NCI-H2029 (cell line): ENCODE measurements at places on chromosomes 12 and 14.

GRCh38 chr12:91331371-91331770, 148.8 kb upstream of the DCN start:
- no peak for DNase-seq

- DNase-seq: peak; percentile 7
These were observed 242.0 kb upstream of the MDGA2 start for GRCh38 chr14:47917344-47917954.

DNA sequence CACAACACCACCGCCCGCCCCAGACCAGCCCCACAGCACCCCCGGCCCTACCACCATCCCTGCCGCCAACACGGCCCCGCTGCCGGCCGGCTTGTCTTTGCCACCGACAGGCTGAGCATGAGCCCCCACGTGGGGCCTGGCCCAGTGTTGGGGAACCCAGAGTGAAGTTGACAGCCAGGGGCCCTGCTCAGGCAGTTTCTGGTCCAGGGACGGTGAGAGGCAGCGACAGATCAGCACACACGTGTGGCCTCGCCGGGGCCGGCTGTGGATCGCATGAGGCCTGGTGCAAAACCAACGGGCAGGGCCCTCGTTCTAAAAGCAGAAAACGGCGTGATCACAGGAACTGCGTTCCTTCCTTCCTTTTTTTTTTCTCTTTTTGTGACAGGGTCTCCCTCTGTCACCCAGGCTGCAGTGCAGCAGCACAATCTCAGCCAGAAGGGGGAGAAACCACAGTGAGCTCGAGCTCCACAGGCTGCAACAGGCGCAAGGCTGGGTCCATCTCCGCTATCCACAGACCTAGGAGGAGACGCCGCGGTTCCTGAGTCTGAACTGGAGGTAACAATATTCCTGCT, 50.5 kb upstream of the FBRSL1 start:
- DNase-seq: no peak

- no peak for DNase-seq
These were observed 190.8 kb downstream of the ATP23 start for GRCh38 chr12:58131986-58132755.

DNA sequence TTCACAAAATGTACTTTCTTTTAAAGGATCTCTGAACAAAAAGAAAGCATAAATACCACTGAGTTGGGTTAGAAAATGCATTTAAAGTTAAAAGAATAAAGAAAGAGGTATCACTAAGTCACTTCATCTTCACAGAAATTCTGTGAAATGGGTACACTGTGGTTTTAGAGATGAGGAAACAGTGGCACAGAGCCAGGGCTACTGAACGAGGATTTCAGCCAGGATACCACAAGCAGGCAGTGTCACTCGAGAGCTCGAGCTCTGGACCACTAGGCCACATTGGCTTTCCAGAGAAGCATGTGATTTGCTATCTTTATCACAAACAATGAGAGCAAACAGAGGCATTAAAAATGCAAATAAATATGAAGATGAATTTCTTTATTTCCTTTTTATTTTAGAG, 51.0 kb downstream of the WDHD1 start:
- DNase-seq: no peak

DNA sequence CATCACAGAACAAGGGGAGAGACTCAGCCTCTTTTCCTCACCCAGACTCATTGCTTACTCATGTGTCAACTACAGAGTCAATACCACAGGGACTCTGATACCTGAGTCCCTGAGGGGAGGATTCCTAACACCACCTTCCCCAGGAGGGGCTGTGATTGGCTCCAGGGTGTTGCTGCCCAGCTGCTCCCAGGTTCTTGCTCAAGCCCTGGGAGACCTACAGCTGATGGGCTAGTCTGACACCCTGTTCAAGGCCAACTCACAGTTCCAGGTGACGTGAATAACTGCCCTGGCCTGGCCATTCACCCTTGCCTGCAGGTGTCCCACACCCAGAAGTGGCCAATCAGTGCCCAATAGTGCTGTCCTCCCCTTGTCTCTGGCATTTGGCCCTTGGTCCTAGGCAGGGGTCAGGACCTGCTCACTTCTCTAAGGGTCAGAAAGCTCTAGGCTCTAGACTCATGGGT, 8.6 kb downstream of the SPRYD4 start:
- no peak for DNase-seq

DNA sequence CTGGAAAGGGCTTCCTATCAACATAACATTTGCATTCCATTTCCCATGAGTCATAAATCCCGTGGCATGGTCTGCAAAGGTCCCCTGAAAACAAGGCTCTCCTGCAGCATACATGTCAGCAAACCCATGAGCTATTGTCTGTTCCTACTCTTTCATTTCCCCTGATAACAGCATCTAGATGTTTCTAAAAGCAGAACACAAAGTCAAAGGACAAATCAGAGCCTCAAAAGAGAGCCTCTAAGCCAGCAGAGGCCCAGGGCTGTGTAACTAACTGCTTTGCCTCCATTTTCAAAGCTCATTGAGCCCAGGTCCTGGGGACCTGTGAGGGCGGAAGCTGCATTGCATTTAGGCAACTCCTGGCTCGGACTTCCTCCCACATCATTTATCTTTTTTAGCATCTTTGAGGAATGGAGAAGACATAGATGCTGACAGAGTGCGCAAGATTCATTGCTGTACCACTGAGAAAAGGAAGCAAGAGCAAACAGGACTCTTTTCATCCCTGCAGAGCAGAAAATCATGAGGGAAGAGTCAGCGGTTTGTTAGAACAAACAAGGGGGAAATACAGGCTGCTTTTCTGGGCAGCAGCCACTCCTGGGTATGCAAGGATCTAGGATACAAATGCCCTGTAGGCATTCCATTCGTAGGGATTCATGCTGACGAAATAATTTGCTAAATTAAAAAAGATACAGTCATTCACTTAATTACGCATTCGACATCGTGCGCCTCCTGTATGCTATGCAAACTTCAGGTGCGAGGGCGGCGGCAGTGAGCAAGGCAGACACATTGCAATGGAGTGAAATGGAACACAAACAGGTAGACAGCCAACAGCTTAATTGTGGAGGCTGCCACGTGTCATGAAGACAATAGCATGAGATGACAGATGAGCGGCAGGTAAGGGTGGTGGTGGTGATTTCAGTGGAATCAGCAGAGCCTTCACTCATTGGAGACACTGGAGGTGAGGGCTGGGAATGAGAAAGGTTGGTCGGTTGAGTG, 131.0 kb downstream of the TMEM132D start:
- no peak for DNase-seq

DNA sequence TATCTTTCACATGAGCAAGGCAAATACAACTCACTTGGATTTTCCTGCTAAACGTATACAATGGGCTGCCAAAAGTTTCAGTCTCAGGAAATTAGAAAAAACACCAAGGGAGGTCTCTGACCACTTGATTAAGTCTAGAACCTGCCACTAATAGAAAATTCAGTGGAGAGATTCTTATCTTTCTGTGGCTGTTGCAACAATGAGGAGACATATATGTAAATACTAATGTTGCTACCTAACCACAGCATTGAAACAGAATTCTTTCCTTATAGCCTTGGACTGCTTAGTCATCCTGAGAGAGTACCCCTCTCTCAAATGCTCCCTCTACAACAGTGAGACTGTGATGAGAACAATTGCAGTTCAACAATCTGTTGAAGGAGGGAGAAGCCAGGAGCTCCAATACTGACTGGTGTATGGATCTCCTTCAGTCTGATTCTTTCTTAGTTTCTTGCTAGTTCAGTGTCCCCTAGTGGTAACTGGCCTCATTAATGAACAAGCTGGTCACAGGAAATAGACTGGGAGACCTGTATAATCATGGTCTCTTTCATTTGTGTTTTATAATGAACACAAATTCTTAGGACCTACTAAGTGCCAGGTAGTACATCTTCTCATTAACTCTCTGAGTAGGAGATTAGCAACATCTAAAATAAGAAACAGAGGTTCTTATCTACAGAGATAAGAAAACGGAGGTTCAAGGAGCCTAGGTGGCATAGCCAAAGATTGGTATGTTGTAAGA, 164.5 kb downstream of the SLC38A4 start:
- peak; percentile 19 for DNase-seq

DNA sequence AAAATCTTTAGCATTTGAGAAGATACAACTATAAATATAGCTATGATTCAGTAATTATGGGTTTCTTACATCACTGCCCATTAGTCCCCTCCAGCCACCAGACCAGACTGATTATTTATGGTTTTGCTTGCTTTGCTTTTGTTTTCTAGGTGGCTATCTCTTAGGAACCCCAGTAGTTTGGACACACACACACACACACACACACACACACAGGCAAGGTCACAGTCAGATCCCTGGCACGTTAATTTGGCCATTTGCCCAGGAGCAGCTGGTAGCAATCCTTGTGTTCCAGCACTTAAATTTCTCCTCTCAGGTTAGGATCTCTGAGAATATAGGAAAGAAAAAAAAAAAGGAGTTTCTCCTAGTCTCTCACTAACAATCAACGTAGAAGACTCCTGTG, 90.2 kb upstream of the RESF1 start:
- DNase-seq: peak; percentile 72

- no peak for DNase-seq
These were observed 163.3 kb downstream of the DACT1 start for GRCh38 chr14:58801086-58801485.

- no peak for DNase-seq
These were observed 94.8 kb downstream of the BCL11B start for GRCh38 chr14:99177046-99177655.

DNA sequence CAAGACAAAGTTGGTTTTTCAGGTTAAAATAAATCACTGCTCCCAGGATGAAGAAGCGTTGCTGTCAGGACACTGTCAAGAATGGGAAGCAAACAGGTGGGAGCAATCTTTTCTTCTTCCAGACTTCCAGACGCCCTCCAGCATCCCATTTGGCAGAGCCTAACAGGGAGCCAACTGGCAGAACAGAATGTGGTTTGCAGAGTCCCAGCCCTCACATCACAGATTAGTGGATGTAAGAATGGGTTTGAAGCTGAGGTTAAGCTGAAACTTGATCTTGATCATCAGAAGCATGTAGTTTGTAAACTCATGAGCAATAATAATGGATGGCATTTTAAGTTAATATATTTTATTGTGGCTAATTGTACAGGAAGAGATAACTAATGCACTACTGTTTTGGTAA, 636.4 kb downstream of the SLC6A15 start:
- no peak for DNase-seq

DNA sequence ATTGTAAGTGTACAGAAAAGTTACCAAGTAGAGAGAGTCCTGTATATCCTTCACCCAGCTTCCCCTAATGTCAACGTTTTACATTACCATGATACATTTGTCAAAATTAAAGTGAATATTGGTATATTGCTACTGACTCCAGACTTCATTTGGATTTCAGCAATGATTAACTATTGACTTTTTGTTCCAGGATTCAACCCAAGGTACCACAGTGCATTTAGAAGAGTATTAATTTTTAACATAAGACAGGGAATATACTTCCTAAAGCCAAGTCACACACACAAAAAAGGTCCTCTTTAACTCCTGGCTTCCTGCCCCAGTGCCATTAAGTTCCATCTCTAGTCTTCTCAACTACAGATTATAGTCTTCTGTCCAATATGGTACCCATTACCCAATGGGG, 75.5 kb upstream of the RBM19 start:
- no peak for DNase-seq

GRCh38 chr12:79691511-79692248, 916 bp upstream of the PAWR start:
- no peak for DNase-seq

DNA sequence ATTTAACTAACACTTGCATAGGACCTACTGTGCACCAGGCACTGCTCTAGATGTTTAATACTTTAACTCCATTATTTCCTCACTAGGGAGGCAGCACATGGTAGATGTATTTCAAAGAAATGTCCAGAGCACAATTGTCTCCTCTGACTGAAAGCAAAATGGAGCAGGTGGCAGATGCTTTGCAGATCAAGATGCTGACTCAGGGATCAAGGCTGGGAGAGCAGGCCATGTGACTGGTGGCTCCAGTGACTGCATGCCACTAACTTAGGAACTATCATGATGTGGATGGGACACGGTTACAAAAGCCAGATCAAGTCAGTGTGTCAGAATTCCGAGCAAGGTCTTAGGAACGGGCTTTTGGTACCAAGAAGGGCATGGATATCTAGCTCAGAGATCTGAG, 28.2 kb downstream of the SERPINA11 start:
- DNase-seq: no peak

GRCh38 chr12:42962384-42962783, 372.8 kb upstream of the PRICKLE1 start:
- DNase-seq: no peak

GRCh38 chr12:107108995-107109508, 15.7 kb upstream of the CRY1 start:
- DNase-seq: no peak

DNA sequence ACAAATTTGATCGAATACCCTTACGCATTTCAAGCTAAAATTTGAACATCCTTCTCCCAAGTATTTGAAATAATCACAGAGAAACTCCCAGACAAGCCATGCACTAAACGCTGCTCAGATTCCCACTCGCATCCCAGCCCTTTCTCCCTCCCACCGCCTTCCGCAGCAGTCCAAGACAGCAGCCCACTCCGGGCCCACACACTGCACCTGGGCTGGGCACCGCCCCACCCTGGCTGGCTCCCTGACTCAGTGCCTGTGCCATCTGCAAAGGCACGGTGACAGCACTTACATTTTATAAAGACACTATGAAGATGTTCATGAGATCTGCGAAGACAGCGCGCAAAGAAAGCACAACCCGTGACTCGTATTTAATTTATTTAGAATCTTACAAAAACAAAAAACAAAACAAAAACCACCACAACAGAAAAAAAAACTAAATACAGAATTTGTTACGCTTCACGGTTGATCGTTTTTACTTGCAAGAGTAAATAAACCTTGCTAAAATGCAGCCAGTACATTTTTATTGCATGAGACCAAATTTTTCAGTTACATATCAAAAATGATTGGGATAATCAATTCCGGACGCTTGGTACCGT, 17.2 kb upstream of the CDK2AP1 start:
- DNase-seq: no peak

DNA sequence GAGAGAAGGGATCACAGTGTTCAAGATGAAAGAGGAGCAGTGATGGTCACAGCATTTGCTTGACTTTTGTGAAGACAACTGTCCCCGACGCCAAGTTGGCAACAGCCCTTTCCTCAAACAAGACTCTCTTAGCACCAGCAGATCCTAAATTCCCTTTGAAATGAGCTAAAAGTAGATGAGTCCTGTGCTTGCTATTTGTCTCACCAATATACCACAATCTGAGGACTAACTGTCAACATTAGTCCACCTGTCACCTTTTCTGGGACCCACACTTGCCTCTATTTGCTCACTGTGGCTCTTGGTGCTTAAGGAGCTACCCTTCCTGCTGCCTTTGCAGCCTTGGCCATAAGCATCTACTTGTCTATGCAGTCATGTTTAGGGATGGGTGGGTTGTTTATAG, 47.4 kb upstream of the COL2A1 start:
- DNase-seq: no peak

GRCh38 chr12:120719496-120720233, 6.0 kb upstream of the ACADS start:
- no peak for DNase-seq

DNA sequence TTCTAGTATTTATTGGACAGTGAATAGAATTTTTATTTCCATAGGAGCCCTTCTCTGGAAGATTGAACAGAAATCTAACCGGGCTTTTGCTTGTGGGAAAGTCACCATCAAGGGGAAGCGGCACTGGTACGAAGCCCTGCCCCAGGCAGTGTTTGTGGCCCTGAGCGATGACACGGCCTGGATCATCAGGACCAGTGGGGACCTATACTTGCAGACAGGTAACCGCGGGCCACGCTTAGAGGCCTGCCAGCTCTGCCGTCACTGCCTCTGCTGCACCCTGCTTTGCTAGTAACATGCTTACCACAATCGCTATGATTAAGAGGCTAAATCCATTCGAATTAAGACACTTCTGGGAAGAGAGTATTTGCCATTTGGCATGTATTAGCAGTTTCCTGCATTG, 69.2 kb downstream of the ANKRD9 start:
- DNase-seq: no peak
